ENCODE measurements at places on chromosomes 3 and 15. TPM values are rescaled to one million over a fixed set of nuclear protein-coding genes. Genes with fewer than 3 reads are reported as not detected.

The UNC45A gene
- total RNA-seq, result 25.1 TPM

GRCh38 chr15:78257681-78258080 is 6.7 kb upstream of the DNAJA4 start:
- no peak for DNase-seq
- H3K4me1 ChIP-seq, result no peaks in the 10 kb centered on the region
- no peak overlapping the region for H3K27ac ChIP-seq
- H3K4me3 ChIP-seq, result no peak overlapping the region
- no peaks in the 10 kb centered on the region for H3K36me3 ChIP-seq

- H3K4me1 ChIP-seq, result peaks cover 3% of the 10 kb centered on the region
- no peak overlapping the region for H3K27ac ChIP-seq
- peaks cover 29% of the 10 kb centered on the region for H3K36me3 ChIP-seq
- H3K4me3 ChIP-seq, result no peak overlapping the region
- no peaks in the 10 kb centered on the region for H3K27me3 ChIP-seq
Measured at GRCh38 chr3:121863801-121864200, 28.8 kb downstream of the EAF2 start.

- H3K27ac ChIP-seq, result no peak overlapping the region
- no peak overlapping the region for H3K4me3 ChIP-seq
- H3K4me1 ChIP-seq, result peaks cover 16% of the 10 kb centered on the region
Measured at GRCh38 chr3:78642226-78643035, 1125.4 kb downstream of the ROBO1 start.

- H3K4me1 ChIP-seq, result no peaks in the 10 kb centered on the region
- no peaks in the 10 kb centered on the region for H3K36me3 ChIP-seq
- no peak overlapping the region for H3K27ac ChIP-seq
Measured at GRCh38 chr15:29638781-29639180, 183.5 kb downstream of the TJP1 start.

DNA sequence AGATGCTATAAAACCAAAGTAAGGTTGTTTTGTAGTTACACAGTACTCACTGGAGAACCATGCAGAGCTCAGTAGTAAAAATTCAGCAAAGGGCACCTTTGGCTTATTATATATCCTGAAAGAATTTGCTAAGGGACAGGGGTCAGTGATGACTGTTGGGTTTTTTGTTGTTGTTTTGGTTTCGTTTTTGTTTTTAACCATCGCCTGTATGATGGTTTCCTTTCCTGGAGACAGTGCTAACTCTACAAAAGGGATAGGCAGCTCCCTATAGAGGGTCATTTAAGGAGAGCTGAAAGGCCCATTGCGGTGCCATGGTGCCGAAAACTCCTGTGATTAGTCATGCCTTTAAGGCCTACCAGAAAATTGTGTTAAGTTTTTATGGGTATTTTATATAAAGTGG is 118.2 kb upstream of the GOLIM4 start:
- no peak overlapping the region for H3K4me3 ChIP-seq
- no peaks in the 10 kb centered on the region for H3K4me1 ChIP-seq
- no peak overlapping the region for H3K27ac ChIP-seq
- H3K36me3 ChIP-seq, result no peaks in the 10 kb centered on the region
- H3K27me3 ChIP-seq, result no peaks in the 10 kb centered on the region
